ENCODE measurements at places on chromosomes 2 and 18. TPM values are rescaled to one million over a fixed set of nuclear protein-coding genes. Genes with fewer than 3 reads are reported as not detected.

DNA sequence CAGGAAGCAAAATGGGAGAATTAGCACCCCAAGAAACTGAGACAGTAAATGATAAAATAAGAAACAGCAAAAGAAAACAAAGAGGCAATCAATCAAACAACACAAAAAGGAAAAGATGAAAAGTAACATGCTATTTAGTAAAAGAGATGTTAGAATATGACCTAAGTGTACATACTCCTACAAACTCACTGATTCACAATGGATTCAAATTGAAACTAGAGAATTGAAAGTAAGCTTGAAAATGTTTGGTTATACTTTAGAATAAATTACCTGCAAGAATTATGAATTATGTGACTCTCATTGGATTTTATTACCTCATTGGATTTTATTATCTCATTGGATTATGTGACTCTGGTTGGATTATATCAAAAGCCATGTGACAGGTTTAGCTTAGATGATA is 22.8 kb upstream of the CCNYL1 start:
- DNase-seq = no peak
- H3K36me3 ChIP-seq = no peaks in the 10 kb centered on the region
- H3K27ac ChIP-seq = no peak overlapping the region
- no peaks in the 10 kb centered on the region for H3K27me3 ChIP-seq

Gene MC2R
- total RNA-seq = not detected

DNA sequence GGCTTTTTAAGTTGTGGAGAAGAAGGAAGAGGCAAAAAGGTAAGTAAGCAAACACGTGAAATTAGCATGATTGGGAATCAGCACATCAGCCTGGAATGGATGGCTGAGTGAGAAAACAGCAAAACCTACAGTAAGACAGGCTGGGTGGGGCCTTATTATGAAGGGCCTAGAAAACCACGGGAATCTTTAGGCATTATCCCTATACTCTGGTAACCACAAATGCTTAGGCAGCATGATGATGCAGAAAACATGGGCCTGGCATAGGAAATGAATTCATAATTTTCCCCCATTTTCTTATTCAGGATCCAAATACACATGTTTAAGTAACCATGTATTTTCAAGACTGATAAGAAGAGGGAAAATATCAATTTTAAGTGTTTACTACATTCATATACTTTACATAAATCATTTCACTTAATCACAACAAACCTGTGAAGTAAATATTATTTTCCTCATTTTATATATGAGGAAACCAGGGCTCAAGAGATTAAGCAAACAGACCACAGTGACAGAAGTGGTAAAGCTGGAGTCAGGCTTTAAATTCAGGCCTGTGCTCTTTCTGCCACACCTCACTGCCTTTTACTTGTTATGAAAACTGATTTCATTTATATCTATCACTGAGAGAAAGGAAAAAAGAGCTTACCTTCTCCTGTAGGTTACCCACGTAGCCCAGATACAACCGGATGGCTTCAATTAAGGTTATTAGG is 4.0 kb downstream of the TMEM17 start:
- DNase-seq = peak; percentile 36
- H3K4me1 ChIP-seq = peaks cover 9% of the 10 kb centered on the region
- no peaks in the 10 kb centered on the region for H3K27me3 ChIP-seq
- H3K4me3 ChIP-seq = no peak overlapping the region

DNA sequence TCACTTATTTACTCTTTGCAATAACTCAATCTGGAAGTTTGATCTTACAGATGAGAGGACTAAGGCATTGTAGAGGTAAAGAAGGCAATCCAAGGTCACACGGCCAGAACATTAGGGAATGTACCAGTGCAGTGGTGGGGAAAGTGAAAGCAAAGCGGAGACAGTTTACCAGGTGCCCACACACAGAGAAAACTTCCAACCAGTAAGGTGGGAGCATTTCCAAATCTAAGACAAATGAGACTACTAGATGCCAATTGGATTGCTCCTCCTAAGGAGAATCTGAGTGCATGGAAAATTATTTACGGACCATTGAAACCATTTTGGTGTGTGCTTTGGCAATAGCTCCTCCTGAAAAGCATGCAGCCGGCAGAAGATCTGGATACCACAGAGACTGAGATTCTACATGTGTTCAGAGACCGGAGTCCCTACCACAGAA is 34.9 kb downstream of the SLC20A1 start:
- H3K4me3 ChIP-seq = no peak overlapping the region
- peak; percentile 62 for DNase-seq
- no peaks in the 10 kb centered on the region for H3K27me3 ChIP-seq
- H3K36me3 ChIP-seq = no peaks in the 10 kb centered on the region

DNA sequence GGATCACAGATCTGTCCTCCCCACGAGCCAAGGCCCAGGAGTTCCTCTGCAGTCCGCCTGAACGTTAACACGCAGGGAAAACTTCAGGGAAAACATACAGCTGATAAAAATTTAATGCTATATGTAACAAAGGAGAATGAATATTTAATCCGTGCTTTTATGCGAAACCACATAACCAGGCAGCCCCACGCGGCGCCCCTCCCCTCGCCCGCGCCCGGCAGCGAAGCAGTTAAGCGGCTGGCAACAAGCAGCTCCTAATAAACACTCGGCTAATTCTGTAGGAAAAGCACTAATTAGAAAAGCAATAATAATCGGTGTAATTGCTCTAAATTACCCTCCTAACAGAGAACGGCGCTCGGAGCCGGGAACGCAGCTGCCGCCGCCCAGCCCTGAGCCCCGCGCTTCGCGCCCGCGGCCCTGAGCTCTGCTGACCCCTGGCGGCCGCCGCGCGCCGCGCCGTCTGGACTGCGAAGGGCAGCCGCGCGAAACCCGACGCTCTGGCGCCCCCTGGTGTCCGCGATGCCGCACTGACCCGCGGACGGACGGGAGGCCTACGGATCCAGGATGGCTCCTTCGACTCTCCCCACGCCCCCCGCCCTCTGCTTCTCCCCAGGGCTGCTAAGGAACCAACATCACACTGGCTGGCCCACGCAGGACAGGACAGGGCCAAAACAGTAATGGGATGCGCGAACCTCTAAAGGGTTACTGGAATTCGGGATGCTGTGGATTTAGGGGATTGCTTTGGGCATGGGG is 181.4 kb downstream of the SMAD2 start:
- peak; percentile 5 for DNase-seq
- peak overlapping the region; percentile 25 for H3K4me3 ChIP-seq
- H3K27me3 ChIP-seq = peaks cover 4% of the 10 kb centered on the region

Gene CD226
- 0.07 TPM for total RNA-seq

Gene SH3RF3
- total RNA-seq = 7.3 TPM
